ENCODE measurements at places on chromosomes 5 and 9.

DNA sequence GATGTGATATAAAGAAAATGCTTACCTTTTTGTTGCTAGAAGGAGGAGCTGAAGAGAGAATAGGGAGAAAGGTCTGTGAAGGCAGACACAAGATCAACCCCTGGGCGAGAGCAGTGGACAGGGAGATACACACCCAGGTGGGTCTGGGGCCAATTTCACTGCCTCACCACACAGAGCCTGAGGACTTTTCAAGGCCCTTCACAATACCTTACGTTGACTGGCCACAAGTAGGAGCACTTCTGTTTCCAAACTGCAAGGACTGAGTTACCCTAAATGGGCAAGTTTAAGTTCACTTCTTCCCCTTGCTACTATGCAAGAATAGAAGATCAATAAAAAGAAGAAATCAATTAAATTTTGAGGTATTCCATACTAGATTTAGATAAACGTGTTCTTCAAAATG lies 174.5 kb upstream of the SLC12A2 start:
- DNase-seq, result no peak

GRCh38 chr5:136613230-136613629 lies 247.9 kb upstream of the TRPC7 start:
- no peak for DNase-seq

GRCh38 chr5:107378218-107378899 lies 292.4 kb downstream of the EFNA5 start:
- DNase-seq, result no peak

- peak; percentile 49 for DNase-seq
Measured at GRCh38 chr9:128072144-128073021, 4.4 kb downstream of the SLC25A25 start.

DNA sequence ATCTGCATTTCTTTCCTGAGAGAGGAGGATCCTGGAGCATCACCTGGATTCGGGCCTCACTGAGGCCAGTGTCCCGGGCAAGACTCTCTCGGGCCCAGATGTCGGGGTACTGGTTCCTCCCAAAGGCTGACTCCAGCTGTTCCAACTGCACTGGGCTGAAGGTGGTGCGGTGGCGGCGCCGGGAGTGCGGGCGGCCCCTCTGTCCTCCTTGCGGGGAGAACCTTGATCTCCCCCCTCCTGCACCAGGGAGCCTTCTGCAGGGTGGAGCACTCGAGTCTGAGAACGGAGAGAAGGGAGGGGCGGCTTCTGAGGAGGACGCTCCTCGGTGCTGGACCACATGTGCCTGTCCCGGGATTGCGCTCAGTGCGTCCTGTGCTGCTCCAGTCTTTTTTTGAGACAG lies 2.0 kb downstream of the PROP1 start:
- DNase-seq, result no peak

DNA sequence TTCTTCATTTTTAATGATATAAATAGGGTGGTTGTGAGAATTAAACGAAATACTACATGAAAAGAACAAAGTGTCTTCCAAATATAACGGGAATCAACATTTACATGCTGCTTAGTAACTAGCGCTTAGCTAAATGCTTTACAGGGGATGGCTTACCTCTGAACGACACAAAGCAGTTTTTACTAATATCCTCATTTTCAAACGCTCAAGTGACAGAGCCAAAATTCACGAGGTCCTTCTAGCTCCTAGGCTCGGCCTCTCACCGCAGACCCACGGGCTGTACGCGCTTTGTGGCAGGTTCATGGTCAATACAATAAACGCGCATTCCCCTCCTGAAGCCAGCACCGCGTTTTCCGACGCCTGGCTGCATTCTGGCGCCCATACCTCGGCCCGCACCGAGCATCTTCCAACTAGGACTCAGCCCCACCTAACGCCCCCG lies 442 bp downstream of the ZNF510 start:
- no peak for DNase-seq

- DNase-seq, result no peak
Measured at GRCh38 chr5:38780316-38780715, 65.5 kb upstream of the OSMR start.

GRCh38 chr5:63323926-63324325 lies 638.3 kb downstream of the HTR1A start:
- DNase-seq, result no peak

DNA sequence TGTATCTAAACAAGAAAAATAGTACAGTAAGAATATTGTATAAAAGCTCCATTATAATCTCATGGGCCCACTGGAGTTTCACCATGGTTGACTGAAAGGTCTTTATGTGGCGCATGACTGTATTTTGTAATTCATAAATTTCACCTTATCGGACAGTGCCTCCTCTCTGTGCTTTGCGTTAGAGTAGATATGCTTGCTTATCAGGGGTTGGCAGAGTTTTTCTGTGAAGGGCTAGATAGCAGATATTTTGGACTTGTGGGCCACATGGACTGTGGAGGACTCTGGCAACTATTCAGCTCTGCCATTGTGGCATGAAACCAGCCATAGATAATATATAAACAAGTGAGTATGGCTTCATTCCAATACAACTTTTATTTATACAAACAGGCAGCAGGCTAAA lies 23.2 kb downstream of the GAPVD1 start:
- DNase-seq, result no peak

GRCh38 chr9:136667214-136667939 lies 4.7 kb downstream of the EGFL7 start:
- no peak for DNase-seq

GRCh38 chr5:39427229-39427628 lies 2.4 kb upstream of the DAB2 start:
- DNase-seq, result no peak

- no peak for DNase-seq
Measured at GRCh38 chr5:168304349-168304748, 12.9 kb downstream of the WWC1 start.

DNA sequence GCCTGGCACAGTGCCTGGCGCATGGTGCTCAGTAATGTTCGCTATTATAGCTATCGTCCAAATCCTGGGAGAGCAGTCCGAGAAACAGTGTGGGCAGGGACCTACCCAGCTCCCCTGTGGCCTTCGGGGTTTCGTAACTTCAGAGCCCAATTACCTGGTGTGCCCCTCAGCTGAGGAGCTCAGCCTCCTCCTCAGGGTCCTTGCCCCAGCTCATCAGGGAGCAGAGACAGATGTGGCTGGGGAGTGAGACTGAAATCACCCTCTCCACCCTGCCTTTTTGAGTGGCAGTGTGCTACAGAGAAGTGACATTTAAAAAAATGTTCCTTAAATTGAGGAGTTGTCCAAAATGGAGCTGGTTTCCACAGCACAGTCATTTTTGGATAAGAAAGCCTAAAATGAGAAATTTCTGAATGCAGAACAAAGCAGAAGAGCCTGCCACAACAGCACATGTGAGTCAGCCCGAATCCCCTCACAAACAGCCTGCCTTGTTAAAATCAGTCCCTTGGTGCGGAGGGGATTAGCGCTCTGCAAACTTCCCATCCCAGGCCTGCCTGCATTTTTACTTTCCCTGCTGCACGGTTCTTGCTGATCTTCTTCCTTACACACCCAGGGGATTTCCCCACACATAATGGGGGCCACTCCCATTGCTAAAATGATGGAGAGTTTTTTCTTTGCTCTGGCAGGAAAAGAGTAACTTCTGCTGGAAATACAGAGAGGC lies 78.1 kb upstream of the PITX1 start:
- no peak for DNase-seq

DNA sequence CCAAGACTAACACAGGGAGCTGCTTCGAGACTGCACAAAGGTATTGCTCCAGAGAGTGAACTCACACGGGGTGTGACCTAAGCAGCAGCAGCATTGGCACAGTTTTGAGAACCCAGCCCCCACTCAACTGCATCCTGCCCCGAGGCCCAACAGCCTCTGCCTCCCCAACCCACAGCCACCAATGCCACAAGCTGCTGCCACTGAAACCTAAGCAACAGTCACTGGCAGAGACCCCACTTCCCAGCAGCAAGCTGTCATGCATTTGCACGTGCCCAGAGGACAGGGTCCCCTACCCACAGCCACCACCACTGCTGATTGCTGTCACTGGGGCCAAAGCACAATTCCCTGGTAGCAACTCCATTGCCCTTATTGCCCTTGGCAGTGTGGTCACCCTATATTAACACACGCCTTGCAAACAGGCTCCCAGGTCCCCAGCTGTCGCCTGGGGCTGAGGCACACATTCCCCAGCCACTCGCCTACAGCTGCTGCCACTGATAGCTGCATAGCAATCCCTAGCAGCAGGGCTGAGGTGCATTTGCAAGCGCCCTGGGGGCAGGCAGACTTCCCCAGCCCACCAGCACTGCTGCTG lies 141.0 kb downstream of the AGTPBP1 start:
- peak; percentile 55 for DNase-seq

DNA sequence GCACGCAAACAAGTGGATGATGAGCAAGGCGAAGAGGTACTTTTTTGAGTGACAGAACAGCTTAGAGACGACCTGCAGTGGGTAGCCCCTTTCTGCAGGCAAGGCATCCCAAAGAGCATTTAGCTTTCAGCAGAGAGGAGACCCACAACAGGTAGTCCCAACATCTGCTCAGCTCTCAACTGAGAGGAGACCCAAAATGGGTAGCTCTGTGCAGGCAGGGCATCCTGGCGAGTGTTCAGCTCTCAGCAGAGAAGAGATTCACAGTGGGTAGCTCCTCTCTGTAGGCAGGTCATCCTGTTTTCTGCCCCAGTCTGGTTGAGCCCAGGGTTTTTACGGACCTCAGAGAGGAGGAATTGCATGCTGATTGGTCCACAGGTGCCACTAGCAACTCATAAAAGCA lies 2396.1 kb upstream of the C9orf72 start:
- no peak for DNase-seq

GRCh38 chr9:101574731-101575333 lies 19.9 kb downstream of the PPP3R2 start:
- DNase-seq, result no peak

DNA sequence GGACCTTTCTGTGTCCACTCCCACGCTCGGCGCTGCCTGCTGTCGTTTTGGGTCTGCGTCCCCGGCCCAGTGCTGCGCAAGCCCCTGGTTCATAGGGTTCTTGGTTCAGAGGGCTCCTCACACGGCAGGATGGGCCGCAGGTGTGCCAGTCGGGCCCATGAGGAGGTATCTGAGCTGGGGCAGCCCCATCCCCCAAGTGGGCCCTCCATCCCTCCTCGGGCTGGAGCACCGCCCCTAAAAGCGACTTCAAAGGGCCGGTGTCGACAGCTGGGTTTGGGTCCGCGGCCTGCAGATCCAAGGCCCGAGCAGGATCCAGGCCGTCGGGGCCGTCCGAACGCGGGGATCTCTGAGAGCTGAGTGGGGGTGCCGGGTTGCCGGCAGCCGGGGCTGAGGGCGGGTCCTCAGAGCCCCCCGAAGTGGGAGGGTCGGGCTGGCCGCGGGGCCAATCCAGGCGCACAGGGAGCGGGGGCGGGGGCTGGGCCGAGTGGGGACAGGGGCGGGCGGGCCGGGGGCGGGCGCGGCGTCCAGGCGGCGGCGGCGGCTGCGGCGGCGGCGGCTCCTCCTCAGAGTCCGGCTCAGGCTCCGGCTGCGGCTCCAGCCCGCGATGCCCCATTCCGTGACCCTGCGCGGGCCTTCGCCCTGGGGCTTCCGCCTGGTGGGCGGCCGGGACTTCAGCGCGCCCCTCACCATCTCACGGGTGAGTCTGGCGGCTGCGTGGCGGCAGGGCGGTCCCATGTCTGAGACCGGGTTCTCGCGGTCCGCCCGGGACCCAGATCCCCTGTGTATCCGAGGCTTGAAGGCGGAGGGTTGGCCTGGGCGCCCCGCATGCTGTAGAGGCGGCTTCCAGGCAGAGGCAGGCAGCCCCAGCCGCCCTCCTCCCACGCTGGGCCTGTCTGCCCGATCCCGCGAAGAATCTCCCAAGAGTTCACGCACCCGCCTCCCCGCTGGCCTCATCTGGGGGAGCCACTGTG lies at the start of gene PDLIM4:
TSS of gene PDLIM4 (plus strand) at position 566 of the 971 bp plus-strand sequence. CDS start at position 605, 39 bp downstream.
- DNase-seq, result no peak

DNA sequence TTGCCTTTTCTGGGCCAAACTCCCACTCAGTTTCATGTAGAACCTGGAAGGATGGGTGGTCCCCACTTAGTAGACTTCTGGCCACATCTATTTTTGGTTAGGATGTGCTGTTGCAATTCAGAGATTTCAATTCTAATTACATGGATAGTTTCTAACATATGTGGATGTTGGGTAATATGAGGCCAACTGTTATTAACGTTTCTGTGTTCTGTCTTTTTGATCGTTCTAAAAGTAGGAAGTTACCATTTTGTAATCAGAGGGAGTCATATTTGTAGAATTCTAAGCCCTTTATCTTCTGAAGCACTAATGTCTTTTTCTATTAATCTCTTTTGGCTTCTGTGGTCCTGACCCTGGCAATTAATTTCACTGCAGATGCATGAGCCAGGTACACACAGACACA lies 141.6 kb upstream of the SPEF2 start:
- no peak for DNase-seq

GRCh38 chr9:7196467-7196866 lies 438.7 kb downstream of the KDM4C start:
- DNase-seq, result no peak

GRCh38 chr5:1476181-1476966 lies 31.1 kb upstream of the SLC6A3 start:
- DNase-seq, result peak; percentile 6

GRCh38 chr5:170504616-170505266 lies 921 bp downstream of the KCNIP1 start:
- no peak for DNase-seq

DNA sequence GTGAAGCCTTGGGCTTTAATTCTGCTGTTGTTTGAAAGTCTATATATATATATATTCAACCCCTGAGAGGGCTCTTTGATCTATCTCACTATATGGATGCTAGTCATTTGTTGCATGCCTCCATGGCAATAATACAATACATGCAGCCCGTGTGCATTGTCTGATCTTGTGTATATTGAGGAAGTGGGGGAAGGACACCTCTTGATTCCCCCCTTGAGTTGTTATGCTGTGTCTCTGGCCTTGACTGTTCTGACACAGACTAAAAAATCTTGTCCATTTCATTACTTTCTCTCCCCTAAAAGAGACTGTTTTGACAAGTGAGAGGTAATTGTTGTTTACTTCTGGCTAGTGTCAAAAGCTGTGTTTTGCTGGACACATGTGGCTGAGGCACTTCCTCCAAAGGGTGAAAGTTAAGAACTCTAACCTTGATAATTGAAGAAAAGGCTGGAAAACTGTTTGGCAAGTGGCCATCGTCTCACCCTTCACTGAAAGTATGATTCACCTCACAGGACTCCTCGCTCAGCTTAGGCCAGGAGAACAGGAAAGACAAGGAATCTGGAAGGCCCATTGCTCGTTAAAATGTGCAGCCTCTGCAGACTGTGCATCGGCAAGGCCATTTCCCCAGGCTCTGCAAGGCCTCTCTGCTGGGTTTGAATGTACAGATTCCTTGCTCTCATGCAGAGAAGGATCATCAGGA lies 304.0 kb downstream of the PRELID2 start:
- DNase-seq, result no peak

DNA sequence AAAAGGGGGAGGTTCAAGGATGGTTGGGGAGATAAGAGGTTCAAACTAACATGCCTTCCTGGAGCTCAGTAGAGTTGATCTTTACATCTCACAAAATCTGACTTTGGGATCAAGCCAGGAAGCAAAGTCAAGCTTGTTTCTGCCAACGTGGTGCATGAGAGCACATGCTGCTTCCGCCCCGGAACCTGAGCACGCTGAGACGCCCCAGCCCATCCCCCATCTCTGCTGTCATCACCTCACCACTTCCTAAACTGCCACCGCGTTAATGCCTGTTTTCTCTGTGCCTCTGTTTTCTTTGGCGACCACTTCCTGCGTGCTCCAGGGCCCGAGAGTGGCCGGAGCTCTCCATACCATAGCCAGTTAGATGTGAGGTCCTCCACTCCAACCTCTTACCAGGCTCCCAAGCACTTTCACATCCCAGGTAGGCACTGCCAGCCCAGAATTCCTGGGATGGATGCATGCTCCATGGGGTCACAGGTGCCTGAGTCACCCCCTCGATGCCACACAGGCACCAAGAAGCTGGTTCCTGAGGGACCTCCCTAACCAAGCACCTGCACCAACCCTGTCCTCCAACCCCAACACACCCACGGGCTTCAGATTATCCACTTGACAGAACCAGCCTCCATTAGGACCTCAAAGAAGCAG lies 31.2 kb upstream of the AFAP1L1 start:
- DNase-seq, result peak; percentile 72
